ENCODE measurements at places on chromosomes 13 and 19.

- no peak for DNase-seq
Measured at GRCh38 chr13:33139184-33139583, 123.0 kb downstream of the KL start.

GRCh38 chr13:110636701-110637201, 21.4 kb downstream of the NAXD start:
- DNase-seq: no peak

DNA sequence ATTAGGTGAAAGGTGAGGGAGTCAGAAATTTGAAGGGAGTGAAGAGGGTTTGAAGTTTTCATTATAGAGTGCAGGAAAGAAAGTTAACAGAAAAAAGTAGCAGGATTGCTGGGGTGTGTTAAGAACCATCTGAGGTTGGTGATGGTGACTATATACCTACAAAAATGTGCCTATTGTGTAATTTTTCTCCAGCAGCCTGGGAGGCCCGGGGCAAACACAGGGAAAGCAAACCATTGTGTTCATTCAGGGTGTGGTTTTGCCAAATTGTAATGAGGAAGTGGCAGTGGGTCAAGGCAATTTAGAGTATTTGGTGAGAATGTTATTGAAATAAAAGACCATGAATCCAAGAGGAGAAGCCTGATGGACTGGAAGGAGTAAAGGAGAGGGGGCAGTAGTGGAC, 8.2 kb upstream of the SUCLA2 start:
- DNase-seq: peak; percentile 65

DNA sequence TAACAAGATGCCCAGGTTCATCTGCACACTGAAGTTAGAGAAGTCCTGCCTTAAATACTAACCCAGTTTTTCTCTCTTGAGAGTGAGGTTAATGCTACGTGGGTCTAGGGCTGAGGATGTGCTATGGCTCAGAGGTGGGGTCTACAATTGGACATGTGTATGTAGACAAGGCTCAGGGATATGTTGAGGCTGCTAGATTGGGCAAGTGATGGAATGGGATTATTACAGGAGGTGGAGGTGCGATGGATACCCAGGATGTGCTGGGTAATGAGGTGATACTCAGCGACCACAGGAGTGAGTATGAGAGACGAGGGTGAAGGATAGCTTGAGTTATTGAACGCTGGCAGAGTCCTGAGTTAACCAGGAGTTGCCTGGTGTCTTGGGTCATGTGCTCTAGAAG, 38.1 kb downstream of the PPP2R1A start:
- no peak for DNase-seq

- DNase-seq: no peak
Measured at GRCh38 chr13:23146006-23146405, 34.8 kb upstream of the SGCG start.

GRCh38 chr13:56861476-56861875, 279.2 kb upstream of the PRR20A start:
- no peak for DNase-seq

- DNase-seq: no peak
Measured at GRCh38 chr19:38036707-38037611, 130.0 kb downstream of the SIPA1L3 start.

DNA sequence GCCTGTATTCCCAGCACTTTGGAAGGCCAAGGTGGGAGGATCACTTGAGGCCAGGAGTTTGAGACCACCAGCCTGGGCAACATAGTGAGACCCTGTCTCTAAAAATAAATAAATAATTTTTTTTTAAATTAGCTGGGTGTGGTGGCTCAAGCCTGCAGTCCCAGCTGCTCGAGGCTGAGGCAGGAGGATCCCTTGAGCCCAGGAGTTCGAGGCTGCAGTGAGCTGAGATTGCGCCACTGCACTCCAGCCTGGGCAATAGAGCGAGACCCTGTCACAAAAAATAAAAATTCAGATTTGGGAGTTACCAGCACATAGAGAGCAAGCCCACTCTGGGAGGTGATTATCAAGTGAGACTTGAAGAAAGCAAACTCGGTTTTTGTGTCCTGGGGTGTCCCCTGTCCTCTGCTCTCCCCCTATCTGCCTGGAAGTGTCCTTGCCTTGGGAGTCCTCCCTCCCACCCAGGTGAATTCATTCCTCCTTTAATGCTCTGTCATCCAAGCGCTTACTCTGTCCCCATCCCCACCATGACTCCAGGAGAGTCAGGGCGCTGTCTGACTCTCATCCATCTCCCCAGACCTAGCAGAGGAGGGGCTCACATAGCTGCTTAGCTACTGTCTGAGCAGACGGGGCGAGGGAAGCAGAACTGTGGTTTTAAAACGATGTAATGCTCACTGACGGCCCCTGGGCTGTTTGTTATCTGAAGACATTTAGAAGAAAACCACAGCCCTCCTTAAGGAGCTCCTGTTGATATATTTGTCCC, 146.8 kb downstream of the STK24 start:
- no peak for DNase-seq

DNA sequence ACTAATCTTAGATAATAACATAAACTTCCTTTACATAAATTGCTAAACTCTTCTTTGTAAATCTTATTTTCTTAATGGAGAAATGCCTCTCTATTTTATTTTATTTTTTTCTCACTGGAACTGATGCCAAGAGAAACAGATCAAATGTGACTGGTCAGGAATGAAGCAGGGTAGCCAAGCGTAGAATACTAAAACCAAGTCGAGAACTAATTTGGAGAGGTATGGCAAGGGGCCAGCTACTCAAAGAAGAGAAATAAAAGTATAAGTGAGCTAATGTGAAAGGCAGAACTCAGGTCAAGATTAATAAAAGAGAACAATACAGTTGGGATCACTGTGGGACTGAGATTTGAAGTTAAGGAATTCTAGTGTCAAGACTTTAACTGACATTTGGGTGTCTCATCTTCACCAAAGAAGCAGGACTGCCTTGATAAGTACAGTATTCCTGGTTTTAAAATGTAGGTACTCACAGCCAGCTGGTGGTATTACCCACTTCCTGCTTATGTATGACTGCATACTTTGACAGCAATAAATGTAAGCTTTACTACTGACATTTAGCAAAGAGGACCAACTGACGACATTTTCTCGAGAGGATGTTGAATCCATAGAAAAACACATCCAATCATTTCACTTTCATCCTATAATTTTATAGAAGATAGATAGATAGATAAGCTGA, 1192.2 kb downstream of the EFNB2 start:
- DNase-seq: no peak

- no peak for DNase-seq
Measured at GRCh38 chr19:17202713-17203112, 12.4 kb upstream of the USE1 start.

GRCh38 chr19:7098701-7099596, 29.4 kb downstream of the ZNF557 start:
- peak; percentile 73 for DNase-seq

GRCh38 chr13:97043302-97043701, 49.0 kb upstream of the OXGR1 start:
- DNase-seq: peak; percentile 31

DNA sequence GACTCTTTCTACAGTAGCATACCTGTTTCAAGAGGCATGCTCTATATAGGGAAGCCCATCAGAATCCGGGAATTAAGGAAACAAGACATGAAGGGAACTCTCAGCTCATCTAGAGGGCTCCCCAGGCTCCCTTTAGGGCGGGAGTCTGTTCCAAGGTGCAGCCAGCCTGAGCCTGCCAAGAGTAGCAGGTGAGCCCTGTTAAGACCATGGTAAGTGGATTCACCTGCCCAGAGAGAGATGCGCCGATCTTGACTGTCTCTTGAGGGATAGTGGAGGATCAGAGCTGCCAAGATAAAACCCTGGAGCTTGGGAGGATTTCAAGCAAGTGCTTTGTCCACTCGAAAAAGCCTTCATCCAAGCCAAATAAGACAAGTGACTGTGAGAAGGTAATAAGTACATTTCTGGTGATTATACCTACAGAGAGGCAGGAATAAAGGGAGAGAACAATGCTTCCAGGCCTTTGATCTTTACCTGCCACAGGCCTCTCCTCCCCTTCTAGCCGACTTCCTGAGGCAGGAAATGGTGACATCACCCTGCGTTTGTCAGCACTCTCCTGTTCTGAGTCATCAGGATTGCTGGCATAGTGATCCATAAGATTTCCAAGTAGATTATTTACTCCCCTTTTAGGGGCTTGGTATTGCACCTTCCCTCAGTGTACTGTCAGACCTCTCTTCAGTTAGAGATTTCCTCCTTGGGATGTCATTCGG, 31.5 kb downstream of the KLF5 start:
- DNase-seq: peak; percentile 5

DNA sequence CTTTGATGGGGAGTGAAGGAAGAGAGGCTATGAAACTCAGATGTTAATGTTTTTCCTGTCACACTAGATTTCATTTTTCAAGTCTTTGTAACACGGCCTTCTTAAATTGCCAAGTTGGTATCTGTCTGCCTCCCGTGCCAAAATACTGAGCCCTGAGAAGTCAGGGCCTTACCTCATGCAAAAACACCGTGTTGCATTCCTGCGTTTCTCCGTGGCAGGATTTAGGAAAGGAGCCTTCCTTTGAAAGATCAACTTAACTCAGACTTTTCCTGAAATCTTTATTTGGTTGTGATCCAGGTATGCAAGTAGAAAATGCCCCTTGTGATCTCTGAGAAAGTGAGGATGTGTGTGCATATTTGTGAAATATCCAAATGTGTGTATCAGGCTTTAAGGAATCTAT, 1291.0 kb upstream of the SLC10A2 start:
- no peak for DNase-seq

DNA sequence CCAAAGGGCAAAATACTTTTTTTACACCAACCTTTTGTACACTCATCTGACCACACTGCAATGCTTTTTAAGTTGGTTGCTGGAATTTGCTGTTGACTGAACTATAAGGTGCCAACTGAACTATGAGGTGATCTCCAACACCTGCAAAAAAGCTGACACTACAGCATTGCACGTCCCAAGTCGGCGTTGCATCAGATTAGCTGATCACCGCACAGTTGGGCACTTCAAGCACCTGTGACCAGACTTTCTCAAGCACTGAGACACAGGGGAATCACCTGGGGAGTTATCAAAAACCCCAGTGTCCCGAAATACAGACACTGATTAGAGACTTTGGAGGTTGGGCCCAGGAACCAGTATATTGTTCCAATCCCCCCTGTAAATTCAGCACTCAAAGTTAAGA, 1.1 kb downstream of the NLRP11 start:
- DNase-seq: no peak

- no peak for DNase-seq
Measured at GRCh38 chr13:42899266-42899665, 92.8 kb downstream of the EPSTI1 start.

DNA sequence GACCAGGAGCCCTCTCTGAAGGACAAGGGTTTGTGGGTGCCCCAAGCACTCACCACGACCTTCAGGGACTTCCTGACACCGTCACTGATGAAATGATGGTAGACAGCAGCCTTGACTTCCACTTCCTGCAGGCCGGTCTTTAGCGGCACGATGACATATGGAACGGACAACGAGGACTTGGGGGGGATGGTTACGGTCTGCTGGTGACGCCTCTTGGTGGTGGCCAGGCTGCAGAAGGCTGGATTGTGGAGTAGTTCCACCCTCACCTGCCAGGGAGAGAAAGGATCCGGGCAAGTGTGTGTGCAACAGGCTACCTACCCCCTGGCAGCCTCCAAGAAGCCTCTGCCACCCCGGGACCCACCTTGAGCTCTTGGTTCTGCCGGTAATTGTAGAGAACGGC, 23.2 kb downstream of the C3 start:
- DNase-seq: no peak

- DNase-seq: no peak
Measured at GRCh38 chr13:46178821-46179220, 3.2 kb downstream of the LCP1 start.

DNA sequence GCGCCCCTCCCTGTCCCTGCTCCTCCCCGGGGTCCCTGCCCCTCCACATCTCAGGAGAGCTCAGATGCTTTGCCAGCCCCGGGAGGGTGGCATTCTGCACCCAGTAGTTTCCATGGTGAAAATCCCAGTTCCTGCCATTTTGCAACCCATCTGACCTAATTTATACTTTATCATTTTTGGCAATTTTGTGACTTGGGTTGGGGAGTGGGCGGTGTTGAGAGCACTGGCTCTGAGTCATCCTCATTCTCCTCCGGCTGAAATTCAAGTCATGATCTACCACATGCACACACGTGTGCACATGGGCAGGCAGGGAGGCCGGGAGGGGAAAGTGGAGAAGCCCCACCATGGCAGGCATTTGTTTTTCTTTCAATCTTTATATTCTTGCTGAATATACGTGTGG, 208.6 kb downstream of the URI1 start:
- DNase-seq: no peak

GRCh38 chr19:41707502-41707812, 969 bp upstream of the CEACAM5 start:
- no peak for DNase-seq

- DNase-seq: no peak
Measured at GRCh38 chr19:18091217-18091608, 4.5 kb upstream of the IL12RB1 start.

DNA sequence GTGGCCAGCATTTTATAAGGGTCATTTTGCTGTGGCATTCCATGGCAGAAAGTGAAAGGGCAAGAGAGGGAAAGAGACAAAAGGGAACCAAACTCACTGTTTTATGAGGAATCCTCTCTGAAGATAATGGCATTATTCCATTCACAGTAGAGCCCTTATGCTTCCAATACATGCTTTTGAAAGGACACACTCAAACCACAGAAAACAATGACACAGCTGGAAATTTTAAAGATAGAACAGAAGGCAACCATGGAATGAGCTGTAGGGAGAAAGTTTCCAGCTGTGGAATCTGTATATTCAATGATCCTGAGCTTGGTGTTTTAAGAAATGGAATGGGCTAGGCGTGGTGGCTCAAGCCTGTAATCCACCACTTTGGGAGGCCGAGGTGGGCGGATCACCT, 677.4 kb downstream of the SLITRK1 start:
- no peak for DNase-seq

DNA sequence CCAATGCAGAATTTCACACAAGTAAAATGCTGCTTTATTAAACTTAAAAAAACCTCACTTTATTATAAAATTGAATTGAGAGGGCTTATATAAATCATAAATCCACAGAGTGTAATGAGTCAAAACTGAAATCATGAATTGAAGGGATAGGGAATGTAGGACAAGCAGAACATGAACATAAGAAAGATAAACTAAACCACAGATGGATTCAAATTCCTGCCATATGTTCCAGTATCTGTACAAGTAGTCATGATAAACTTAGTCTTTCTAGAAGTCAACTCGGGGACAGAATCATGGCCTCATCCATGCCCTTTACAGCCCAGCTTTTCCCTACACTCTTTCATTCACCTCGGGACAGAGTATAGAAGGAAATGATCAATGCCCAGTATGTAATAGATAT, 16.6 kb downstream of the LMO7 start:
- DNase-seq: no peak

DNA sequence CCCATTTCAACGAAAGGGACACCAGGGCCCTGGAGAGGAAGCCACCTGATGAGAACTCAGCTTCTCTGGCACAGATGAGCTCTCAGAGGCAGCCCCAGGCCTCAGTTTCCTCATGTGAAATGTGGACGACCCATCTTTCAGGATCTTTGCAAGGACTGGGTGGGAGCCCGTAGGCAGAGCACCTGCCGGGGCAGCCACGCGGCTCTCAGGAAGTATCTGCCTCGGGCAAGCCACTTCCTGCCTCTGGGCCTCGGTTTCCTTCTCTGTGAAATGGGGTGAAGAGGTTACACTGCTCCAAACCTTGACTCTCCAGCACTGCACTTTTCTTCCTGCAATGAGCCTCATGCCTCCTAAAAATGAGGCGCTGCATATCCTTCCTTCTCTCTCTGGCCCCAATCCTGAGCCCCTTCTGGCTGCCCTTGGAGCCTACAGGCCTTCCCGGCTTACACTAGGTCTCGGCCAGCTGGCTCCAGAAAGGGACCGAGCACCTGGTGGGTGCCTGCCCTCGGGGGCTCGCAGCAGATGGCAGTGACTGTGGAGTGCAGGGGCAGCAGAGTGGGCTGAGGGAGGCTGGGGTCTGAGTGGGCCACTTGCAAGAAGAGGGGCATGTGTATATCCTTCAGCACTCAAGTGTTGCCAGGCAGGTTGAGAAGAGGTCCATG, 3.5 kb downstream of the SSBP4 start:
- no peak for DNase-seq

All from AG09319 (cell line).